ENCODE measurements at places on chromosomes 6 and 20.

DNA sequence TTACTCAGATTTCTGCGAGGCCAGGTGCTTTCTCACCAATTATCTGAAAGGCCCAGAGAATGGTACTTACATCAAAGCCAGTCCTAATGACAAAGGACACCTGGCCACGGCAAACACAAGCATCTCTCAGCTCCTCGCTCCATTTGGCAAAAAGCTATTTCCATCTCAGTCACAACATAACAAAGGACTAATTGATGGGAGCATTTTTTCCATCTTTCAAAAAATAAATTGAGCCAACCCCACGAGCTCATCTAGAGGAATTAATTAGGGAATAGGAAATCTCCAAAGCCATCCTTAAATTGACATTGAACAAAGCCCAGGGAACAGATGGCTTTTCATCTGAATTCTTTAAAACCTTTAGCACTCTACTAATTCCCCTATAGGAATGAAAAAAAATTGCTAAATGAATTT lies 236.7 kb downstream of the HAO1 start:
- DNase-seq, result no peak

GRCh38 chr6:30560930-30561329 lies 3.8 kb downstream of the PRR3 start:
- no peak for DNase-seq

GRCh38 chr20:46414608-46415007 lies 8.2 kb upstream of the ELMO2 start:
- no peak for DNase-seq

DNA sequence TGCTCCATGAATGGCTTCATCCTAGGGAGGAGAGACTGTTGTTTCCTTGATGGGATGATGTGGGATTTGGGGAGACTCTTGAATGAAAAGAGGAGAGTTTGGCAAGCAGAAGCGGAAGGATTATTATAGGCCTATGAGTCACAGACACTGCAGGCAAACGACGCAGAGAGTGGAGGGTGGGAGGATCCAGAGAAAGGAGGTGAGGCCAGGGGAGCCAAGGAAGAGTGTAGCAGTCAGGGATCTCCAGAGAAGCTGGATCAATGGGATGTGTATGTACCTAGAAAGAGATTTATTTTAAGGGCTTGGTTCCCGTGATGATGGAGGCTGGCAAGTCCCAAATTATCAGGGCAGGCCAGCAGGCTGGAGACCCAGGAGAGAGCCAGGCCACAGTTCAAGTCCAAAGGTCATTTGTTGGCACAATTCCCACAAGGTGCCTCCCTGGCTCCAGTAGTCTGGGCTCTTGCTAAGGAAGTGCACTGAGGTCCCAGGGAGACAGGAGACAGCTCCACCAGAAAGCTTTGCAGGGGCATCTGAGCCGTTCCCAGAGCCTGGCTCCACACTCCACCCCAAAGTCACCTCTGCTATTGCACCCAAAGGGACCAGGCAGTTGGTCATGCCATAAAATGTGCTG lies 76.0 kb downstream of the ADTRP start:
- DNase-seq, result peak; percentile 60

Measured in cardiac fibroblast (primary cell).